ENCODE measurements at places on chromosomes 1 and 21.

DNA sequence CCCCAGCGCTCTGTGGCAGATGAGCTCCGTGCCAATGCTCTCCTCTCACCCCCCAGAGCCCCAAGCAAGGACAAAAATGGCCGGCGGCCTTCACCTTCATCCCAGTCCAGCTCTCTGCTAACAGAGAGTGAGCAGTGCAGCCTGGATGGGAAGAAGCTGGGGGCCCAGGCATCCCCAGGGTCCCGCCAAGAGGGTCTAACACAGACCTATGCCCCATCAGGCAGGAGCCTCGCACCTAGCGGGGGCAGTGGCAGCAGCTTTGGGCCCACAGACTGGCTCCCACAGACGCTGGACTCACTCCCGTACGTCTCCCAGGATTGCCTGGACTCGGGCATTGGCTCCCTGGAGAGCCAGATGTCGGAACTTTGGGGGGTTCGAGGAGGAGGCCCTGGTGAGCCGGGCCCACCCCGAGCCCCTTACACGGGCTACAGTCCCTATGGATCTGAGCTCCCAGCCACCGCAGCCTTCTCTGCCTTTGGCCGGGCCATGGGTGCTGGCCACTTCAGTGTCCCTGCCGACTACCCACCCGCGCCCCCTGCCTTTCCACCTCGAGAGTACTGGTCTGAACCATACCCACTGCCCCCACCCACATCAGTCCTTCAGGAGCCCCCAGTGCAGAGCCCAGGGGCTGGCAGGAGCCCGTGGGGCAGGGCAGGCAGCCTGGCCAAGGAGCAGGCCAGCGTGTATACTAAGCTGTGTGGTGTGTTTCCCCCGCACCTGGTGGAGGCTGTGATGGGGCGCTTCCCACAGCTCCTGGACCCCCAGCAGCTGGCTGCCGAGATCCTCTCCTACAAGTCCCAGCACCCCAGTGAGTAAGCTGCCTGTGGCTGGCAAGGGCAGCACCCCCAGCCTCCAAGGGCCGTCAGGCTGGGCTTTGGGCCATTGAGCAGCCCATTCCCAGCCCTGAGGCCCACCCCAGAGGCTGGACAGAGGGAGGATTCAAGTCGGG, 8.7 kb downstream of the ZC3H12A start:
- DNase-seq: no peak

DNA sequence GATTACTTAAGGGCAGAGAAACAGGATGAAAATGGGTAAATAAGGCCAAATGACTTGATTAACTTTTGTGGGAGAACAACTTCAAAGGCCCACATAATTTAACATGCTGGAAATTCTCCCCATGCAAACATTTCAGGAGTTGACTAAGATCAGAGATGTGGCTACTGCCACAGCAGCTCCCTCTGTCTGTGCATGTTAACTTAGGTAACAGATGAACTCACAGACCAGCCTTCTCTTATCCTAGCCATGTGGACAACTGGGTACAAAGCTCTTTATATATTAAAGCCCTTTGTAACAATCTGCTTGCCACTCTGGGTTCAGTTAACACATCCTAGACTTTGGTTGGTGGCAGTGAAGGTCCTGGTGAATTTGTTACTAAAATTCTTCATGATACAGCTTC, 33.2 kb downstream of the BEND5 start:
- no peak for DNase-seq

GRCh38 chr1:85334962-85335361, 58.5 kb upstream of the BCL10 start:
- no peak for DNase-seq

DNA sequence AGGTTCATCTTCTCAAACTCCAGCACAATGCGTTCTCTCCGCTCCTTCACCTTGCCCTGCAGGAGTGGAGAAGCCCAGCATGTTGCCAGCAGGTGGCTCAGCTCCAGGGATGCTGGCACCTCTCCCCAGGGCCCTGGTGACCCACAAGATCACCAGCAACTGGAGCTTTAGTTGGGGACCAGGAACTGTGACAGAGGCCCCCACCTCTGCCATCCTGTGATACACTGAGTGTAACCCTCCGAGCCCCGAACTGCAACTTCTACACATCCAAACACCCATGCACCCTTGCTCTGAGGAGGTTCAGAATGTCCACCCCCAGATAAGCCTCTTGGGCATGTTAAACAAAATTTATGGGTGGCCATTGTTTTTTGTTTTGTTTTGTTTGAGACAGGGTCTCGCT, 4.5 kb upstream of the TRIM11 start:
- no peak for DNase-seq

GRCh38 chr1:5513846-5514526, 478.2 kb downstream of the NPHP4 start:
- no peak for DNase-seq

DNA sequence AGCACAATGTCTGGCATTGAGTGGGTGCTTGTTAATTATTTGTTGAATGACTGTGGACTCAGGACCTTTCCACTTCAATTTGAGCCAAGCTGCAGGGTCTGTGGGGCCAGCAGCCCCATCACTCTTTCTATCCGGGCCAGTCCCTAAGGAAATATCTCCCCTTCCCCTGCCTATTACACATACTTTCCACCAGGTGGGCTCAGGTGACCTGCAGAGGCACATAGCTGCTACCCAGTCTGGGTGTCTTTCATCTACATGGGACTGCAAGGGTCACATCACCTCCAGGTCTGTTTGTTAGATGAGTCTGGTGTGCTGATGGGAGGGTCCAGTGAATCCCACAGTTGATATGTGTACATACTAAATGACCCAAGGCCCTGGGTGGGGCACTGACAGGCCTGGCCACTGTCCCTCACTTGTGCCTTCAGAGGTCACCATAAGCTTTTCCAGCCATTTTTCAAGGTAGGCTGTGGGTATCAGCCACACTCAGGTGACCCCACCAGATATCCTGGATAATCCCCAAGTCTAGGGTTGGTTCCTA, 59.5 kb upstream of the KDM4A start:
- DNase-seq: no peak

DNA sequence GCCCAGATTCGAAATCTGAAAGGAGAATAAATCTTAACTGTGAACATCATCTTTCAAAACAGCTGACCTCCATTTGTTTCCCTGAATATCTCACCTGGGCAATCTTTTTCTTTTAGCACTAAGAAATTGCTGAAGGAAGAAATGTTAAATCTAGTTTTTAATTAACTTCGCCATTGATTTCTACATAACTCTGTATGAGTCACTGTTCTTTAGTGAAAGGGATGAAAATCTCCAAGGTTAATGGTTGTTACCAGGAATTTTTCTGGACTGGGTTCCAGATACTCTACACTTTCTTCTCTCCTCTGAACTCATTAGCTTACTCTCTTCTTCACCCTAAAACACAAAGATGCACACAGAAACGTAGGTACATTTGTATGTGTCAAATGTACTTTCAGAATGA, 235.7 kb downstream of the BACH1 start:
- DNase-seq: no peak

DNA sequence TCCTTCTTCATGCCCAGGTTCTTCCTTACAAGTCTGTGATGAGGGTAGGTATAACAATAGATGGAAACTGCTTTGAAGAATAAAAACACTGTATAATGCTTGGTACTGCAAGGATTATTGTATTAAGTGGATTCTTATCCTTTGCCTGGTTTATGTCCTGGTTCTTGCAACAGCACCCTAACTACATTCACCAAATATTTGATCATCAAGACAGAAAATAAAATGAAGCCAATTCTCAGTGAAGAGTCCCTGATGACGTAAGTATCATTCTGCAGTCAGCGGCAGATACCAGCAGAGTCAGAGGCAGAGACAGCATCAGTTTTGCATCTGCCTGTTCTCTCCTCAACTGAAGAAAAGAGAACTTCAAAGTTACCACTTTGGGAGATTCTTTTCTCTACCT, 19.7 kb downstream of the ARHGEF11 start:
- no peak for DNase-seq

DNA sequence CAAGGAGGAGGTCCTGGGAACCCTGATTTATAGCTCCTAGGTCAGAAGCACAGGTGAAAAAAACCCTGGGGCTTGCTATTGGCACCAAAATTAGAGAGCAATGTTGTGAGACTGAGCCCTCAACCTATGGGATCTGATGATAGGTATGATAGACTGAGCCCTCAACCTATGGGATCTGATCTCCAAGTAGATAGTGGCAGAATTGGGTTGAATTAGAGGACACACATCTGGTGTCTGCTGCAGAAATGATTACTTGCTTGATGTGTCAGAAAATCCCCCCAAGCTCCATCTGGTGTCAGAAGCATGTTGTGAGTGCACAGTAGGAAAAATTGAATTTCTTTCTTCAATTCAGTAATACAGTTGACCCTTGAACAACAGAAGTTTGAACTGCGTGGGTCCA, 62.4 kb downstream of the MAP3K21 start:
- no peak for DNase-seq

DNA sequence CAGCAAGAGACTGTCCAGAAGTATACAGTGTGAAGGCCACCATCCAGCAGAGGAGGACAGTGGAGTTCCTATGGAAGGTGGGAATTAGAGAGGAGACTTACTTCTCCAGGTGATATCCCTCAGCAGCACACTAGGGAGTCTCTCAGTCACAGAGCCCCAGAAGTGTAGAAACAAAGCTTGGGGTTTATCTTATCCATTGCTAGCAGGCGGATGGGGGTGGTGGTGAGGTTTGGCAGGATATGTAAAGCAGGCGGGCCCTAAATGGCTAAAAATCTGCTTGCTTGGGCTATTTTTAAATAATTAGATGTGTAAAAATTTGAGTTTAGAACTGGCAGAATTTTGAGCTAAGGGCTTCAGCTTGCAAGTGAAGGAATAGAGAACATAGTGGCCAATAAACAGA, 50.1 kb upstream of the RGS18 start:
- DNase-seq: no peak

DNA sequence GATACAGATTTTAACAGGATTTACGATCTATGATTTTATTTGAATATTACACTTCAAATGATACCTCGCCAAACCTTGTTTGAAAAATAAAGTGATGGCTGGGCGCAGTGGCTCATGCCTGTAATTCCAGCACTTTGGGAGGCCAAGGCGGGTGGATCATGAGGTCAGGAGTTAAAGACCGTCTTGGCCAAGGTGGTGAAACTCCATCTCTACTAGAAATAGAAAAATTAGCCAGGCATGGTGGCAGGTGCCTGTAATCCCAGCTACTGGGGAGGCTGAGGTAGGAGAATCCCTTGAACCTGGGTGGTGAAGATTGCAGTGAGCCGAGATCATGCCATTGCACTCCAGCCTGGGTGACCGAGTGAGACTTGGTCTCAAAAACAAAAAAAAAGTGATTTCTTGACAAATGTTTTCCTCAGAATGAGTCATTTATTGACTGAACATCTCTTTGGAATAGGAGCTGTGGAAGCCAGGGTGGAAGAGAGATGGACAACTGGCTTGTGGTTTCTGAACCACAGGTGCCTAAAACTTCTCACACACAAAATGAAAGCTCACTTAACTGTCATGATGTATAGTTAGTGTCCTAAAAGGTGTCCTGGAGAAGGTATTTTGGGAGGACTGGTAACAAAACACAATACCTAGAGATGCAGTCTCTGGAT, 11.9 kb downstream of the PKNOX1 start:
- no peak for DNase-seq

GRCh38 chr1:156276532-156276931, 6.1 kb downstream of the SMG5 start:
- DNase-seq: no peak

DNA sequence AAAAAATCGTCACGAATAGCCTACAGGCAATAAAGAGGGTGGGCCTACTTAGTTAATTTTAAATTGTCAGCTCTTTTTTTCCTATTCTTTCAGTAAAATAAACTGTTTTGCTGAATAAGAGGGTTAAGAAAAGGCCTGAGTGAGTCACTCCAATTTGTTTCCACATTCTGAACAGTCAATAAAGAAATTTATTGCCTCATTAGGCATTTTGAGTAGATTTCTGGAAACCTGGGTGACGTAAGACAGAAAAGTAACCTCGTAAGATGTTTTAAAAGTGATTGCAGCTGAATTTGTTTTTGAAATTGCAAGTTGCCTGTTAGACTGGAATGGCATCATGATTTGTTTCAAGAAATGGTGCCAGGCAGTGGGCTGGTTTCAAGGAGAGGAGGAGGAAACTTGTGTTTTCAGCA, 439.3 kb downstream of the USP25 start:
- peak; percentile 73 for DNase-seq

DNA sequence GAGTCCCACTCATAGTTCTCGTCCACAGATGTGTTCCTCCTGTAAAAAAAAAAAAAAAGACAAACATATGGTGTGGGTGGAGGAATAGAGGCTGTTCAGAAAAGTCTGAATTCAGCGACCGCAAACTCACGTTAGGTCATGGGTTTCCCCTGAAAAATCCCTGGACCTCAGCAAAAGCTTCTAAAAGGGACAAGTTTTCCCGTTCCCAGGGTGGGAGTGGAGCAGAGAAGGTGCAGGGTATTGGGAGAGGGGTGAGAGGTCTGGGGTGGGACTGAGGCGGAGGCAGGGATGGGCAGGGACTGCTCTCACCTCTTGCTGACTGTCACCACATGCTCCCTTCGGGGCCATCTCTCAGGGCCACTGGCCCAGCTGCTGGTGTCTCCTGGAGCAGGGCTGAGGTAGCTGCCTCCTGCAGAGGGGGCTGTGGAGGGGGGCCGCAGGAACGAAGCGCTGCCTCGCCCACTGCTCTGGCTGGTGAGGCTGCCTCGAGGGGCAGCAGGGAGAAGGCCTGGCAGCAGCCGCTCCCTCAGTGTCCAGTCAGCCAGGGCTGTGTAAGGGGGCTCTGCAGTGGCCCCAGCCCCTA, 2.6 kb upstream of the TAGLN2 start:
- DNase-seq: no peak

- DNase-seq: no peak
These were observed 295.4 kb downstream of the AKT3 start for GRCh38 chr1:243554686-243555085.

DNA sequence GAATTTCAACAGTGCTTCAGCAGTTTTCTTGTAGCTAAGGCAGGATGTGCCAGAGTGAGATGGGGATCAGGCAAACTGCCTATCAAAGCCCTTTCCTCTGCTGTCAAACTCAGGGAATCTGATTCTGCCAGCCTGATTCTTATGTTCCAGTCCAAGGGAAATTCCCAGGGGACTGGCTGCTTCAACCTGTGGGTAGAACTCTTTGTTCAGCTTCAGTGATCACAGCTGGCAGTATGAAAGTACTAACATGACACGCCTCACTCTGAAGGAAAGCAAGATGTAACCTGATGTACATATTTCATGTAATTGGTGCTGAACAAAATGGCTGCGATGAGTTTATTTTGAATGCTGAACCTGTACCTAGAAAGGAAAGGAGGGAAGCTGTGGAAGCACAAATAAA, 40.1 kb upstream of the SLC5A9 start:
- DNase-seq: no peak

- no peak for DNase-seq
These were observed 137.5 kb upstream of the JUN start for GRCh38 chr1:58921342-58921741.

GRCh38 chr1:3399732-3400131, 54.7 kb upstream of the ARHGEF16 start:
- DNase-seq: no peak
